ENCODE measurements at places on chromosomes 2 and 18.
A peak's percentile ranks its signal among the peaks of the same experiment; 100 is the strongest.

- peak; percentile 0 for DNase-seq
Measured at GRCh38 chr2:161090411-161090810, 69.8 kb upstream of the TANK start.

- no peak for DNase-seq
Measured at GRCh38 chr2:20165677-20166509, 59.0 kb downstream of the SDC1 start.

GRCh38 chr2:113211226-113212105 lies 37.7 kb downstream of the PSD4 start:
- no peak for DNase-seq

GRCh38 chr2:177909962-177910361 lies 162.6 kb downstream of the PDE11A start:
- no peak for DNase-seq

- no peak for DNase-seq
Measured at GRCh38 chr18:12074736-12075135, 18.9 kb upstream of the ANKRD62 start.

GRCh38 chr18:35139517-35139916 lies 98.3 kb downstream of the MAPRE2 start:
- no peak for DNase-seq

GRCh38 chr18:10401521-10401920 lies 52.9 kb upstream of the APCDD1 start:
- DNase-seq: no peak

DNA sequence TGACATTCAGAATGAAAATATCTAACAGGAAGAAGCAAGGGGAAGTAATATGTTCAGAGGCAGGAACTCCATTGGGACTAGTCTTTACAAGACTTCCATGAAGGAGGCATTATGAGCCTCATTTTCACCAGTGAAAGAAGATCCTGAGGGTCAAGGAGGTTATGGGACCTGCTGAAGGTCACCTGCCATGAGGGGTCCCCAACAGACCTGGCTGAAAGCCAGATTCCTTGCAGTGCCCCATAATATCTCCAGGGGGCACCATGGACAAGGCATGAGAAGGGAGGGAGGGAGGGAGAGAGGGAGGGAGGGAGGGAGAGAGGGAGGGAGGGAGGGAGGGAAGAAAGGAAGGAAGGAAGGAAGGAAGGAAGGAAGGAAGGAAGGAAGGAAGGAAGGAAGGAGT lies 27.9 kb downstream of the XDH start:
- DNase-seq: no peak

- no peak for DNase-seq
Measured at GRCh38 chr18:69752737-69753380, 194.8 kb downstream of the CD226 start.

DNA sequence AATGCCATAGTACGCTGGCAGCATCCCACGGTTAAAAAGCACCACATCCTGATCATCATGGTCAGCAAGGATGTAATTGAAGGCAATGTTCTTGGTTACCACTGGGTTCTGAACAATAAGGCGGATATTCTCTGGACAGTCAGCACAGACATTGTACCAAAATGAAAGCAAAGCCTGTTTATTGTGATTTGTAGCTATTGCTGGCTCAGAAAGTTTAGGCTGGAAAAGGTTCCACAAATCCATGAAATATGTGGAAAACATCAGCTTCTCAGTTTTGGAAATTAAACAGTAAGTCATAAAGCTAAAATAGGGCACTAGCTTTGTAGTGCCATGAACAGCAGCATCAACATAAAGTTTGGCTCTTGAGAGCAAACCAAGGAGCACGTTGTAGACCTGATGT lies 52.2 kb downstream of the C2orf74 start:
- no peak for DNase-seq

- no peak for DNase-seq
Measured at GRCh38 chr2:109218792-109219126, 89.8 kb downstream of the SH3RF3 start.

DNA sequence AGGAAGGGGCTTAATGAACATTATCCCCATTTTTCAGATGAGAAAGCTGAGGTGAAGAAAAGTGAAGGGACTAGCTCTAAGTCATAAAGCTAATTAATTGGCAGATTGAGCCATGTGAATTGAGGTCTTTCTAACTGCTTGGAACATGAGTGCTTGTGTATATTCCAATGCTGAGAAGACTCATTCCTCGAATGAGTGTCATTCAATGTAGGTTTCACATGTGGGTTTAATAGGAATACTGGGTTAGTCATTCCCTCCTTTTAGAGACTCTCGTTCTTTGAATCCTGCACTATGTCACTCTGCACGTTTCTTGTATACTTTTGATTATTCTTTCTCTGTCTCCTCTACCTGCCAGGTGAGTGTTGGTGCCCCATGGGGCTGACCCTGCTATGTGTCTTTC lies 218.2 kb downstream of the HRH4 start:
- DNase-seq: no peak

DNA sequence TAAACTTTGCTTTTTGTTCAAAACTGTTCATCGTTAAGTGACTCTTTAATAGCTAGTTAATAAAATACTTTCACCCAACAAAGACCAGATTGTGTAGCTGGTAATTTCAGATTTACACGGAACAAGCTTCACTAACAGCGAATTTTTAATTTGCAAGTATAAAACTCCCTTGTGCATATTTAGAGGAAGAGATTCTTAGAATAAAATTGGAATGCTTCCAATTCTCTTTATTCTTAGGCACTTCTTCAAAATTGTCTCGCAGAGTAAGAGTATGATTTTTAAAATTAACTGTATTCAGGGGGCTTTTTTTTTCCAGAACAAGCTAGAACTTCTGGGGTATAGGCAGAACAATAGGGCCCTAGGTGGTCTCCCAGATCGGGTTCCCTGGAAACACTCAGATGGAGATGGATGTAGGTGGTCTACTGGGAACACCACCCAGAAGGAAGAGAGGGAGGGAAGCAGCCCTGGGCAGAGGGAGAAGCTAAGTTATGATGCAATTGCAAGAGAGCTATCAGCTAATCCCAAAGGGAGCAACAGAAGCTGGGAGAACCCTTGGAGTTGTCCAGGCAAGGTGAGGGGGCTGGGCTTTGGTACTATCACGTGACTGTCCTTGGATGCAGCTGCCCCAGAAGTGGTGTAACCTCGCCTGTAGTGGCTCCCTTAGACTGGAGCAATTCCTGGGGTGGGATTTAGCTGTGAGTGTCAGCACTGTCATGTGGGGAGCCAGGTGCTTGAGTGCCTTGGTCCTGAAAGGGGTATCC lies 151.7 kb upstream of the ASB18 start:
- DNase-seq: no peak

DNA sequence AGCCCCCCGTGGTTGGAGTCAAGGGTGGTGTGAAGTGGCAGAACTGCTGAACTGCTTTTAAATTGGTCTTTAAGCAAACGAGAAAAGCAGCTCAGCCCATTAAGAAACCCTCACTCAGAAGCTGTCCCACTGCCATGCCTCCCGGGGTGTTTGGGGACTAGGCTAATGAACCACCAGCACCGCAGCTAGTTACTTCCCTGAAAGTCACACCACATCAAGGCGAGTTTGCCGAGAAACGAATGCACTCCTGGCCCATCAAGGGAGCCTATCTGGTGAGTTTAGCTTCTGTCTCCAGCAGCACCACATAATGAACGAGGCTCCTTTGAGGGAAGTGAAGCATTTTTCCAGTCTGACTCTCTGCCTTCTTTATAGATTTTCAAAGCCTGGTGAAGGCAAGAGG lies 14.6 kb upstream of the ALK start:
- no peak for DNase-seq

GRCh38 chr2:149050188-149050587 lies 11.7 kb downstream of the LYPD6B start:
- DNase-seq: no peak

DNA sequence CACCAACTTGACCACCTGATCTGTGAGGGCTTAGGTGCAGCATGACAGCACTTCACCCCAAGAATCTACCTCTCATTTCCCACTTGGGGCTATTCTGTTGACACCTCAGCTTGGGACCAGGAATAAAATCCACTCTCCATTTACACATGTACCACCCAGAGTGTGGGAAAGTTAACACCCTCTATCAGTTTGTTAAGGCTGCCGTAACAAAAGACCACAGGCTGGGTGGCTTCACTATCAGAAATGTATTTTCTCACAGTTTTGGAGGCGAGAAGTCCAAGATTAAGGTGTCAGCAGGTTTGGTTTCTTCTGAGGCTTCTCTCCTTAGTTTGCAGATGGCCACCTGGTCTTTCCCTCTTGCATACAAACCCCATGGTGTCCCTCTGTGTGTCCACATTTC lies 277.7 kb upstream of the ERBB4 start:
- no peak for DNase-seq

DNA sequence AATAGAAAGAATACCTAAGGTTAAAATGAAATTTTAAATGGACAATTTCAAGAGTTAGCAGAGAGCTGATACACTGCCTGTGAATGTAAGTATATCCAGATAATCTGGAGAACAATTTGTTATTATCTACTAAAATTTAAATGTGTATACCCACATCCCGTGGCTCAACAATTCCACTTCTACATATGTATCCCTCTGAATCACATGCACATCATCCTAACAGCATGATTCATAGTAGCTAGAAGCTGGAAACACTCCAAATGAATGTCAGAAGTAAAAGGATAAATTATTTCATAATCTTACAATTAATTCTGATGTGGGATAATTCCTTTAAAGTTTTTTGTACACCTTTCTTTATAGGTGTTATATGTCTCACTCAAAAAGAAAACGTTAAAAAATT lies 87.9 kb downstream of the CNTNAP5 start:
- no peak for DNase-seq

DNA sequence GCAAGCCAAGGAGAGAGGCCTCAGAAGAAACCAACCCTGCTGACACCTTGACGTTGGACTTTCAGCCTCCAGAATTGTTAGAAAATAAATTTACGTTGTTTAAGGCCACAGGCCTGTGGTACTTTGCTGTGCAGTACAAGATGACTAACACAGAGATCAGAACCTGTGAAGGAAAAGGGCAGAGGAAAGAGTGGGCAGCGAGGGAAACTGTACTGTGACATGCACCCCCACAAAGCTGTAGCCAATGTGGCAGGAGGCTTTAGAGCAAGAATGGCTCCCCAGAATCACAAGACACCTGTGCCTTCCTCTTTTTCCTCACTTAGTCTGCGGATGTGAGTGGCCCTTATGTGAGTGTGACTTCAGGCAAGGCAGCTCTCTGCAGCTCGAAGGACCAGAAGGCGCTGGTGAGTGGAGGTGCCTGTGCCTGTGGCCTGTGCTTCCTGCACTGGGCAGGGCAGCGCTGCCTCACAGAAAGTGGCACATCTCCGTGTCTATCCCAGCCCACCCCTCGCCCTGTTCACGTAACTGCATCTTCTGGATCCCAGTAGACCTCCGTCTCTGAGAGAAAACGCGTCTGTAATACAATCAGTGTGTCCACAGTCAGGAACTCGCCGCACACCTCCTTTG lies 89.5 kb downstream of the MRPS9 start:
- no peak for DNase-seq

DNA sequence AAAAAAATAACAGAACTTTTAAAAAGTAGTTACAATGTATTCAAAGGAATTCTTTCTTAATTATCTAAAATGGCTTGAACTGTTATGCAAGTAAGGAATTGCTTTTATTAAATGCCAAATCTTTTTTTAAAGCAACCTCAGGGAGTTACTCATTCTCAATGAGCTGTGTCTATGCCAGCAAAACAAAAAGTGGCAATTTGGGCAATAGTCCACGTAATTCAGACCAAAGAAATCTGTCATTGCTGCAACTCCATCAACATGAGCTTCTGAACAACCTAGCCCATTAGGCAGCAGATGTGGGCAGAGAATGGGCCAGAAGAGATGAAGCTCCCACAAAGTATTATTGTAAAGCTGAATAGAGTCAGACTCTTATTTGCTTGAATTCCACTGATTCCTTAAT lies 118.4 kb downstream of the ALK start:
- DNase-seq: no peak

DNA sequence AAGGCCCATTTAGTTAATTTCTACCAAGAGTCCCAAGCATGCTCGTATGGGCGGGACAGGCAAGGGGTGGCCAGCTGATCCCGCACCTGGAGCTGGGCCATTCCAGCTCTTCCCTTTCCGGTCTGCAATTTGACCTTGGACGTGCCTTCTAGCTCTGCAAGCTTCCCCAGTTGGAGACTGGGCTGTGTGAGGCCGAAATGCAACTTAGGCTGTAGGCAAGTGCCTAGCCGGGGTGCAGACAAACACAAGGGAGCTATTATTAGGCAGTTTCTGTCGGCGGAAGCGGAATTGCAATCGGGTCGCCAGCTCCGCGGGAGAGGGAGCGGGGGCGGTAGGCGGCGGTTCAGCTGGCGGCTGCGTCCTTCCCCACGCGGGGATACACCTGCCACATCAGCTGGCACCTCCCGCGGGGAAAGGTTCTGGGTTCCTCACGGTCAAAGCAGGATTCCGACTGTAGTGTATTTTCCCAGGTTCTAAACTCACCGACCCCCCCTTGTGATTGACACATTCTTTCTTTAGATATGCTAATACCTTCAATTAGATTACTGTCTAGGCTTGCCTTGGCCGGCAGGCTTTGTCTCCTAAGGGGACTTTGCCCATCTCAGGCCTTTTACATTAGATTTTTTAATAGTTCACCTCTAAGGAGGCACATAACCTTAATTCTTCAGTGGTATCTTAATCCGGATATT lies 17.1 kb upstream of the ZNF532 start:
- DNase-seq: no peak

GRCh38 chr18:6412933-6413472 lies 1.7 kb downstream of the L3MBTL4 start:
- DNase-seq: no peak

DNA sequence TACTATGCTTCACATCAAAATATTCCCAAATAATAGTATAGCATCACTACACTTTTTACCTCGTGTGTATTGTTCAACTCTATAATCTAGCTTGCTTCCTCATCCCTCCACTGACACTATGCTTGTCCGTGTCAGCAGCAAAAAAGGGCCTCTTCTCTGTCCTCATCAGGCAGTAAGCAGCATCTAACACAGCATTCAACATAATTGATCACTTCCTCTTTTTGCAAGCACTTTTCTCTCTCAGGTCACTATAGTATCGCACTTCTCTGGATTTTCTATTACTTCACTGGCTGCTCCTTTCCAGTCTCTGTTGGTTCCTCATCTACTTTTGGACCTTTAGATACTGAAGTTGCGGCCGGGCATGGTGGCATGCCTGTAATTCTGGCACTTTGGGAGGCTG lies 64.9 kb upstream of the ZSWIM2 start:
- DNase-seq: no peak

GRCh38 chr2:201262718-201263117 lies 2.4 kb downstream of the CASP8 start:
- no peak for DNase-seq

DNA sequence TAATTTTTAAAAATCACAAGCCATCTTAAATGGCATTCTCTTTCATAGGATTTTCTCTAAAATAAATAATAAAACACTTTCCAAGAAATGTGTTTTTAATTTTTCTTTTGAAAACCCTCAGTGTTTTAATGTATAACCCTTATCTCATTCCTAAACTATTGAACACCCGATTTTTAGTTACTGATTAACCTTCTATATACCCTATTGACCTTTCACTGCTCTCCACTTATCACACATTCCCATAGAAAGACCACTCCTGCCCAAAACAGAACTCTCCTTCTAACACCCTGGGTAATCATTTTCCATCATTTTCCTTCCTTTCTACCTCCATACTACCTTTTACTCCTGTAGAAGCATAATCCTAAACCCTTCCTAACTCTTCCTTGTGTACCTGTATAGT lies 102.4 kb downstream of the EPC2 start:
- no peak for DNase-seq

GRCh38 chr18:24427484-24427883 lies 1.0 kb downstream of the IMPACT start:
- no peak for DNase-seq
